ENCODE measurements at places on chromosomes 7 and 10. TPM values are rescaled to one million over a fixed set of nuclear protein-coding genes. Genes with fewer than 3 reads are reported as not detected.

The LBX1 gene
- not detected for total RNA-seq

- DNase-seq, result no peak
Observed at GRCh38 chr10:115432188-115432819, 339.1 kb downstream of the ATRNL1 start.

The COL1A2 gene
- total RNA-seq, result 443 TPM

GRCh38 chr7:143205560-143206293, 16.1 kb upstream of the TAS2R40 start:
- no peak for DNase-seq

GRCh38 chr10:113407218-113407617, 145.6 kb upstream of the HABP2 start:
- DNase-seq, result no peak

The WIPF3 gene
- total RNA-seq, result 5.3 TPM

The MSMB gene
- not detected for total RNA-seq

DNA sequence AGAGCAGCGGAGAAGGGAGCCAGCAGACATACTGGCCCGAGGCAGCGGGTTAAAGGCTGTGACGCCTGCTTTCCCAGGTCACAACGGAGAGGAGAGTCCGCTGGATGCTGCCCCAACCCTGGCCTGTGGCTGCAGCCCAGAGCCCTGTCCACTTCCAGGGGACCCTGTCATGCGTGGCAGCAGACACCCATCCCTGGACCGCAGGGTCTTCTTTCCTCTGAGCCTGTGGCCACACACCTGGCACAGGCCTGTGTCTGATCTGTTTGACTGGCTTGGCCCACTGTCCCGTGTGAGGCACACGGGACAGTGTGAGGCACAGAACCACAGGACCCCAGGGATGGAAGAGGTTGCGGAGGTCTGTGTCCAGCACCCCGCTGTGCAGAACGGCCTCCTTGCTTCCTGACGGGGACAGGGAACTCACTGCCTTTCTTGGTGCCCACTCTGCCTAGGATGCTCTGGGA, 42.4 kb downstream of the INSIG1 start:
- DNase-seq, result no peak

The RTKN2 gene
- 0.22 TPM for total RNA-seq

GRCh38 chr7:158705234-158705850, 738 bp upstream of the NCAPG2 start:
- DNase-seq, result no peak

- DNase-seq, result no peak
Observed at GRCh38 chr10:17811146-17811865, 2.2 kb downstream of the MRC1 start.

DNA sequence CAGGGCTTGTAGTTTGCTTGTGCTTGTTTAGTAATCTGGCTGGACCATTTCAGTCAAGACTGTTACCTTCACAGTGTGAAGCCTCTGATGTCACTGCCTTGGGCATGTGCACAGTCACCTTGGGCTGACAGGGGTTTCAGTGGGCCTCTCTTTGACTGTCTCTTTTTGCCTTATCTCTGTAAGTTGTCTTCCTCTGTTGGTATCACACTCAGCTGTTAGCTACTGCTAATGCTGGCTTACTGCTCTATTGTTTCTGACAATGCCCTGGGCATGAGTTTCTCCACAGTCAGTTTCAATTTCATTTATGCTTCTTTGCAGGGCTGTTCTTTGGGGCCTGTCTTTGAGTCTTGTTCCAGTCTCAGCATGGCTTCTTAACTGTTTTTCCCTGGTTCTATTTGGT, 201.9 kb upstream of the SHH start:
- no peak for DNase-seq

The TMEM178B gene
- 1.1 TPM for total RNA-seq

Measured in sciatic nerve (tissue), 2 donors.